ENCODE measurements at places on chromosomes 3 and 15. TPM values are rescaled to one million over a fixed set of nuclear protein-coding genes. Genes with fewer than 3 reads are reported as not detected.
A peak's percentile ranks its signal among the peaks of the same experiment; 100 is the strongest.

Gene SERPINI1
- total RNA-seq, result 25.3 TPM

Gene RHCG
- total RNA-seq, result not detected

Gene ANKUB1
- total RNA-seq, result not detected

Gene HESX1
- not detected for total RNA-seq

DNA sequence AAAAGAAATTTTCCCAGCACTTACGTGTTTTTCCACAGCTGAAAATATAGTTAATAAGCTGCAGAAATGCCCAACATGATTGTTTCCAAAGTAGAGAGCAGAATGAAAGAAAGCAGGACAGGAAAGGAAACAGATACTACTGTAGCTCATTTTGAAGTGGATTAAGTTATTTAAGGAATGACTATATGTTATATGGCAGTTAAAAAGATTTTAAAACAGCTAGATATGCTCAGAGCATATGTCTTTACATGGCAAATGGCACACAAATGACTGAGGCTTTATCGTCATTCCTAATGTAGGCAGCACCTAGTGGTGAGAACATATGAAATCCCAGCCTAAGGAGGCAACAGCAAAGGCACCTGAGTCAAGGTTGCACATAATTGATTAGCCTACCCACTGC, 106.6 kb upstream of the SEMA6D start:
- DNase-seq, result no peak

DNA sequence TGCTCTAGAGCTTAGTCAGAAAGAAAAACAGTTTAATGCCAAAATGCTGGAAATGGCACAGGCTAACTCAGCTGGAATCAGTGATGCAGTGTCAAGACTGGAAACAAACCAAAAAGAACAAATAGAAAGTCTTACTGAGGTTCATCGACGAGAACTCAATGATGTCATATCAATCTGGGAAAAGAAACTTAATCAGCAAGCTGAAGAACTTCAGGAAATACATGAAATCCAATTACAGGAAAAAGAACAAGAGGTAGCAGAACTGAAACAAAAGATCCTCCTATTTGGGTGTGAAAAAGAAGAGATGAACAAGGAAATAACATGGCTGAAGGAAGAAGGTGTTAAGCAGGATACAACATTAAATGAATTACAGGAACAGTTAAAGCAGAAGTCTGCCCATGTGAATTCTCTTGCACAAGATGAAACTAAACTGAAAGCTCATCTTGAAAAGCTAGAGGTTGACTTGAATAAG, 150.5 kb upstream of the LRRFIP2 start:
- DNase-seq, result peak; percentile 55

DNA sequence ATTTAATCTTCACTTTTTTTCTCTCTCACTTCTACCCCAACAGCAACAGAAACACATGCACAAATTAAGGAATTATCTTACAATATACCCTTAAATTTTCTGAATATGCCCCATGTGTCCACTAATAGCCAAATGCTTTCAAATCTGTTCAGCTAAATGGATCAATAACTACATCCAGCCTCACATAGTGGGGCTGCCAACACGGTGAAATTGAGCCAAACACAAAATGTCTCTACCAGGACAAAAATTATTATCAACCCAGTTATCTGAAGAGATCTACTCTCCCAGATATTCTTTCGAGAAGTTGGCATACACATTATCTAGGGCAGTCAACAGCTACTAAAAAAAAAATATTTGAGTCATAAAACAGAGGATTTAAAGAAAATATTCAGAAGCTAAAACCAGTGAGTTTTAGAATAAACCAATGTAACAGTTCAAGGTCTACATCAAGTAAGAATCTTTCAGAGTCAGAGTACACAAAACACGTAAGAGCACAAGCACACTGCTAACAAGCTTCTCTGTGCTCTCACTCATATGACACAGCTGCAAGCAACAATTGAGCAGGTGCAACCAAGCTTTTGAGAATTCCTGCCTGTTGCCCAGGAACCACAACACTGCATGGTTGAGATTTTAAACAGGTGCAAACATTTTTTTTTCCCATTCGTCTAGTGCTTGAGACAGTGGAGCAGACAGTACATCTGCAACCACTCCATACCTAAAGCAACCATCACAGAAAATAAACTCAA, 247.7 kb downstream of the ZBTB20 start:
- no peak for DNase-seq

DNA sequence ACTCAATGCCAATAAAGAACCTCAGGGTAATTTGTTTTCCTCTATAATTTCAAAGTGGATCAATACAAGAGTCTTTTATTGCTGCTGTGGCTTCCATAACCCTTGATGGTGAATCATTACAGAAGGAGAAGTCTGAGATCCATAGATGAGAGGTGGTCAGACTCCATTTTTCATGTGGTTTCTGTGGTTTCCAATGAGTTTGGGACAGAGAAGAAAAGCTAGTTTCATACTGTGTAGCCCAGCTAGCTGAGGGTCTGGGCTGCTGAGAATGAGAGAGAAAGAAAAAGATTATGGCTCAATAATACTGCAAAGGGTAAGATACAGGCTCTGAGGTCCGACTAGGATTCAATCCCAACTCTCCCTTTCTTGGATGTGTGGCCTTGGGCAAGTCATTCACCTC, 180.6 kb upstream of the LRRN1 start:
- no peak for DNase-seq

All from GM23248 (cell line).